ENCODE measurements at places on chromosomes 16 and 17.

DNA sequence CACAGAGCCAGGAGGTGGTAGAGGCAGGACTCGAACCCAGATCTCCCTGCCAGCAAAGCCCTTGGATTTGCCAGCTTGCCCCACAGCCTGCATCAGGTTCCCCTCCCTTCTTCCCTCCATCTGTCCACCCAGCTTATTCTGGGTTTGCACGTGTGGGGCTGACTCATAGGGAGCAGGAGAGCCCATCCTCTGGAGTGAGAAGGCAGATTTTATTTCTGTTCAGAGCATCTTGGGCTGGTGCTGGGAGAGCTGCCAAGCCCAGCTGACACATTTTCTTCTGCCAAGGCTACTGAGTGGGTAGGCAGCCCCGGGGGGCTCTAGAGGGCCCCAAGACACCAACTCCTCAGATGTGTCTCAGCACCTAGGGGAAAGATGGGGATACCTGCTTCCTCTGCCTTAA, 106.3 kb upstream of the CRHR1 start:
- DNase-seq, result no peak

DNA sequence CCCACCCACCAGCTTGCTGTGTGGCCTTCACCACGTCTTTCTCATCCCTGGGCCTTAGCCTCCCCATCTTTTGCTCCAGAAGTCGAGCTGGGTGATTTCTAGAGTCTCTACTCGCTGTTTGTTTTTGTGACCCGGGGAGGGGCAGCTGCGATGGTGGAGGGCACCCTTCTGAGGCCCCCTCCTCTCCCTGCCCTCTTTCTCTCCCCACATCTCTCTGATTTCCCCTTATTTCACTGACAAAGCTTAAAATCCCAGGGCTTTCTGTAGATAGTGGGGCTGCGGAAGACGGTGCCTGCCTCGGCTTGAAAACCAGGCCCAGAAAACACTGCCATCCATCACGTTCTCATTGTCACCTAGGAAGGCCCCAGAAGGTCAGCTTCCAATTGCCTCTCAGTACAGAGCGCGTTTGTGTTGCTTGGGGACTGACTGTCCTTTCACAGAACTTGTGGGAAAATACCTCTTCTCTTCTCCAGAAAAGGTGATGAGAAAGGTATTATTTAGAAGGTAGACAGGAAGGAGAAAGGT, 95.1 kb downstream of the NTN1 start:
- DNase-seq, result no peak

DNA sequence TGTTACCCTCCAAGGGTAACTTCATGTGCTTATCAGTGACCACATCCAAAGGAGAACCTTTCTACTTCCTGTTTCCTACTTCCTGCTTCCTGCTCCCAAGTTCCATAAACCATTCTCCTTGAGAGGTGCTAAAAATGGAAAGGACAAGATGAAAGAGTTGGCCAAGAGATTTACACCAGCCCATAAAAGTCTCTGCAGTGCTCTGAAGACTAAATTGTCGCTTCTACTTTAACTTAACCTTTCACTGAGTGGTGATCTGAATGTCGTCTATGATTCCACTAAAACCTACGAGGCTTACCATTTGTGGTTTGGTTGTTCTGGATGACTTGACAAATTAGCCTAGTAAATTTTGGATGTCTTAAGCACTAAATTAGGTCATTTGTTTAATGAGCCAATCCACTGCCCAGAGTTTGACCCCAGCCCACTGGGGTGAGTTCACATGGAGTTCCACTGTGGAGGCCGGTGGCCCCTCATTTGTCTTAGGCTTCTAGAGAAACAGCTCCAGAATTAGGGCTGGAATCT, 333.1 kb downstream of the FOXL1 start:
- DNase-seq, result no peak

DNA sequence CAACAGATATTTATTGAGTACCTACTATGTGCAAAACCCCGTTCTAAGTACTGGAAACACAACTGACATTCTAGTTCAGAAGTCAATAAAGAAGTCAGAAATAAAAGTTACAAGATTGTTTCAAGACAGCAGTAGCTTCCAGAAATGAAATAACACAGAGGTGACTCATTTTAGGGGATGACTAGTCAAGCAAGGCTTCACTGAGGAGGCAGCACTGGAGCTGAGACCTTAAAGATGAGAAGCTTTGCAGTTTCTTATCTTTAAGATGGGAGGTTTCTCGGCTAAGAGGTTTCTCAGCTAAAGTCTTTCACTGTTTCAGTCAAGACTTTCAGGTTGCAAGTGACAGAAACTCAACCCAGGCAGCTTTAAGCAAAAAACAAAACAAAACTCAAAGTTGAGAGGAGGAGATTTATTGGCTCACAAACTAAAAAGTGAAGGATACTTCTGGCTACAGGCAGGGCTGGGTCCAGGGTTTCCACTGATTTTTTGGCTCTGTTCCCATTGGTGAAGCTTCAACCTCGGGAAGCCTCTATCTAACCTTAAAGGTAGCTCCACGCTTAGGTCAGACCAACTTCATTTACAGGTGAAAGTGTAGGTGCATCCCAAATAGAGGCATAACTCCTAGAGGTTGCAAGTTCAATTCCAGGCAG, 7.4 kb upstream of the MMP2 start:
- no peak for DNase-seq

DNA sequence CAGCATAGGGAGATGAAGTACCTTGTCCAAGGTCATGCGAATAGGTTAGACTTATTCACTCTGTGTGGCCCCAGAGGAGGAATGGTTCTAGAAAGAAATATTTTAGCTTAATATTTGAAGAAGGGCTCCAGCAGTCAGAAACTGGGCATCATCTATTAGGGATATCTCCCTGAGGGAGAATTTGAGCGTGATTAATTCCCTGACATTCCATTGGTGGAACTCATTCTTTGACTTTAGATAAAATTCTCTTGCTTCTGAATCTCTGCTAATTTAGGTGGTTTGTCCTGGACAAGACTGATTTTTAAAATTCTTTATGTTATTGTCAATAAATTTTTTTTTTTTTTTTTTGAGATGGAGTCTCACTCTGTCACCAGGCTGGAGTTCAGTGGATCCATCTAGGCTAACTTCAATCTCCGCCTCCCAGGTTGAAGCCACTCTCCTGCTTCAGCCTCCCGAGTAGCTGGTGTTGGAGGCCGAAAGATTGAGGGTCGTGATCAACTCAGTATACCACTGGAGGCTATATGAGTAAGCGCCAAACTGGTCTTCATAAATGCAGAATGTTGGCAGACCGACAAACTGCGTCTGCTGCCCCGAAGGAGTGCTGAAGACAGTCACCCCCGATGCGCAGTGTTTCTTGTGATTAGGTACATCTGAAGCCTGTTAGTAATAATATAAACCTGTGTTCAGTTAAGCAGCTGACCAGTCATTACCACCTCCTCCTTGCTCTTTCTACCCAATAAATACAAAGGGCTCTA, 267.9 kb upstream of the HSBP1 start:
- no peak for DNase-seq

DNA sequence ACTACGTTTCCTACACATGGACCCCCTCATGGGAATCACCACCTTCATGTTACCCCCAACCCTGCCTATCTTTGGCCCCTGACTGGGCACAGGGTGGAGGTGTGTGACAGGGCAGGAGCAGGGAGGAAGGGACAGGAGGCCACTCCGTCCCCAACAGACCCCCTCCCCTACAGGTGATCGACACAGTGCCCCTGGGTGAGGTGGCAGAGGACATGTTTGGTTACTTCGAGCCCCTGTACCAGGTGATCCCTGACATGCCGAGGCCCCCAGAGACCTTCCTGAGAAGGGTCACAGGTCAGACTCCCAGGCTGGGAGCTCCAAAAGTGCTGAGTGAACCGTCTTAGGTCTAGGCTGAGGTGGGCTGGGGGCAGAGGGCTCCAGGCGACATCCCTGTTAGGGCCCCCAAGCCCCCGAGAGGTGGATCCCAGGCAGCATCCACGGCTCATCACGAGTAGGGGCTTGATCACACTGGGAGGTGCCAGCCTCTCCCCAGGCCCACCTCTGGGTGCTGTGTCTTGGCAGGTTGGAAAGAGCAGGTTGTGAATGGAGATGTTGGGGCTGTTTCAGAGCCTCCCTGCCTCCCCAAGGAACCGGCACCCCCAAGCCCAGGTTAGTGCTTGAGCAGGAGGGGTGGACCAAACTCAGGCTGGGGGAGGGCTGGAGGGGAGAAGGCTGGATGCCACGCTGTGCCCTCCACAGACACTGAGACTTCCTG, 1.5 kb downstream of the ACBD4 start:
- DNase-seq, result no peak

DNA sequence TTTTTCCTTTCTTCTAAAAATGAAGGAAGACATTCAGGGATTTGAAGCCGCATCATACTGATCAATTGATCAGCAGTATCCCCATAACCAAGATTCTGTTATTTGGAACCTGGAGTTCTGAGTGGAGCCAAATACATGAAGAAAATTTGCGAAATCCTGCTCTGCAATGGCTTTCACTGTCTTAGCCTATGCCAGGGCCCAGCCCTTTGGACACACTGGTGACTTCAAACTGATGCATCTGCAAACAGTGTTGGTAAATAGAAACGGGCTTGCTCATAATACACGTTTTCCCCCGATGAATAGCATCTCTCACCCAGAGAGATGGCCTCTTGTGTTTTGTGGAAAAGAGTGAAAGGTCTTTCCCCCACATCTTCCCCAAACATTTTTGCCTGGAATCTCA, 87.6 kb upstream of the TOX3 start:
- no peak for DNase-seq

- no peak for DNase-seq
These were observed at the start of gene HAS3 for GRCh38 chr16:69105501-69106361. Gene HAS3, plus strand, starts transcription at chr16:69105653. Its CDS starts 3,743 bp downstream, at chr16:69109396.

DNA sequence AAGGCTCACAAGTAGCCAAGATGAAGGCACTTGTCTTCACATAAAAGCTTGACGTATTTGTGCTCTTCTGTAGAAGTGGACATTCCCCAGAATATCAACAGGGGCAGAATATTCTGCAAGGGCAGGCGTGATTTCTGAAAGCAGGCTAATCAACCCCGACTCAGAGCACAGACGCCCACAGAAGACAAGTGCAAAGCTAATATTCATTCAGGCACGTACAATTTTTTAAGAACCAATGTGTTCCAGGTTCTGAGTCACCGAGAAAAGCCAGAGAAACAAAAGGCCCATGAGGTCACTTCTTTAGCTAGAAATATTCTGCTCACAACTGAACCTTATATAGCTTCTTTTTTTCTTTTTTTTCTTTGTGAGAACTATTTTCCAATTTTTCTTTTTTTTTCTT, 121.6 kb downstream of the DNAH9 start:
- no peak for DNase-seq

DNA sequence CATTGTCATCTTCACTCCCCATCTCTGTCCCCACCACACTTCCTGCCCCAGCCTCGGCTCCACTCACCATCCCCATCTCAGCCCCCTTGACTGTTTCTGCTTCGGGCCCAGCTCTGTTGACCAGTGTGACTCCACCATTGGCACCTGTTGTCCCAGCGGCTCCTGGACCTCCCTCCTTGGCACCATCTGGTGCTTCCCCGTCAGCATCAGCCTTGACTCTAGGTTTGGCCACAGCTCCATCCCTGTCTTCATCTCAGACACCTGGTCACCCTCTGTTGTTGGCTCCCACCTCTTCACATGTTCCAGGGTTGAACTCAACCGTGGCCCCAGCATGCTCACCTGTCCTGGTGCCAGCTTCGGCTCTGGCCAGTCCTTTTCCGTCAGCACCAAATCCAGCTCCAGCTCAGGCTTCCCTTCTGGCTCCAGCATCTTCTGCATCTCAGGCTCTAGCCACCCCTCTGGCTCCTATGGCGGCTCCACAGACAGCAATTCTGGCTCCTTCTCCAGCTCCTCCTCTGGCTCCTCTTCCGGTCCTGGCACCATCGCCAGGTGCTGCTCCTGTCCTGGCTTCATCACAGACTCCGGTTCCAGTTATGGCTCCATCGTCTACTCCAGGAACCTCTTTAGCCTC, 24.4 kb upstream of the PHKG2 start:
- DNase-seq, result no peak

DNA sequence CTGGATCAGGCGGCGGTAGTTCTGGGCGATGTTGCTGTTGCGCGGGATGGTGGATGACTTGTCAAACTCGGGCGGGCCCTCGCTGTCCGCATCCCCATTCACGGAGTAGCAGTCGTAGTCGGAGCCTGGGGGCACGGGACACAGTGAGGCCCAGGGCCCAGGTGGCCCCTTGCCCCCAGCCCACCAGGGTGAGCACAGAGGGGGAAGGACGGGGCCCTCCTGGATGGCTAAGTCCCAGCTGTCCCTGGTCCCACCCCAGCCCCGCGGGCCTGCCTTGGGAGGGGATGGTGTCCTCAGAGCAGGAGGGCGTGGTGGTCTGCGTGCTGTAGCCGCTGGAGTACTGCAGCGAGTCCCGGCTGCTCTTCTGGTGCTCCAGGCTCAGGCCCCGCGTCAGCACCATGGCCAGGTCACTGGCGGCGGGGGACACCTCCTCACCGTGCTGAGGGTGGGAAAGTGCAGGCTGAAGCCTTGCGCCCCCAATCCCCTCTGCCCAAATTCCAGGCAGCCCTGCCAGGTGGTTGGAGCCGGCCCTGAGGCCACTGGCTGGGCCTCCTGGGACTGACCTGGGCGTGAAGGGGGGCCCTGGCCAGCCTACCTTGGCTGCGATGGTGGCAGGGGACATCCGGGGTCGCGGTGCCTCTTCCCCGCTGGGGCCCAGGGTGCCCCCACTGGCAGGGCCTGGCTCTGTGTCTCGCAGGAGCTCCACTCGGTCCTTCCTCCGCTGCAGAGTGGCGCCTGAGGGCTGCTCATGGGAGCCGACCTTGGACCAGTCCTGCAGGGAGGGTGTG, 18.2 kb downstream of the IL34 start:
- DNase-seq, result no peak

- DNase-seq, result no peak
These were observed 20.4 kb downstream of the NFE2L1 start for GRCh38 chr17:48068491-48068961.

- DNase-seq, result no peak
These were observed 2.1 kb downstream of the VAT1 start for GRCh38 chr17:43020030-43020621.
